ENCODE measurements at places on chromosomes 1 and 21.

DNA sequence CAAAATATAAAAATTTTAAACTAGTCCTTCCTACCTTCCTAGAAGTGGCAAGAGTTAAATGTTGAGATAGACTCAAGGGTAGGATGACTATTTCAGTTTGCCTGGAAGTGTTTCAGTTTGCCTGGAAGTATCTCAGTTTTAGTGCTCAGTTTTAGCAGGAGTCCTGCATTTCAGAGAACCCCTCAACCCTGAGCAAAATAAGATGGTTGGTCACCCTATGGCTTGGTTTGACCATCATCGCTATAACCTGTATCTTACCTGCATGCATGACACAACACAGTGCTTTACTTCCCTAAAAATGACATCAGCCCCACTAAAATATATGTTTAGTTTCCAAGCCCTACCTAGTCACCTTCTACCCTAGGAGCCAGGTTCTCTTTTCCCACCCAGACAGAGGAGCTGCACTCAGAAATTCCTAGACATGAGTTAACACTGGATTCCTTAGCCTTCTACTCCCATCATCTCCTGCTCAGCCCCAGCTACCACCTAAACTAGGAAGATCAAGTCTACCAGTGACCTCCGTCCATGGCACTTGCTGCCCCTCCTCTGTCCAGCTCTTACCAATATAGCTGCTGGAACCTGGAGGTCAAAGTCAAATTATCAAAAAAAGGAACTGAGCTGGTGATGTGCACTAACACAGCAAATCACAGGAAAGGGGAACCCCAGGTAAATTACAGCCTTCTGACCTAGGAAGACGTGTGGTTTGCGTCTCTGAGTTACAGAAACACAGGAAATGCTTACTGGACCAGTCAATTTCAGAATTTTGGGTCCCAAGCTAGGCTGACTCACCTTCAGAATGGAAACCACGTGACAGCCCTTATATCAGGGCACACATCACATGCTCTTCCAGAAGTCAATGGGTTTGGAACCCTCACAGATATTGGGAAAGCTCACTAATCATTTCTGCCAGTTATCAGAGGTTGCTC is 2.2 kb upstream of the G0S2 start:
- DNase-seq = peak; percentile 38

DNA sequence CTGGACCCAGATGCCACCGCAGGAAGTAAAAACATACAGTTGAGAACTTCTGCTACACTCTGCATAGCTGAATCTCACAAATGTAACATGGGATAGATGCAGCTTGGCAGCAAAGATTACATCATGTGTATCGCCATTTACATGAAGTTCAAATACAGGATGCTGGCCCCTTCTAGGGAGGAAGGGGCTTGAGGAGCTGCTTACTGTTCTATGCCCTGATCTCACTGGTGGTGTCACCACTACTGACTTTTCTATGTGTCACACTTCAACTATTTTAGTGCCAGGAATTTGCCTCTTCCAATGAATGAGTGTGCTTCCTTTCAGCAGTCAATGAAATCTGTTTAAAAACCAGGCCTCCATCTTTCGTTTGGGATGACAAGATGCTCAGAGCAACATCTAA is 31.1 kb downstream of the MRAP start:
- DNase-seq = peak; percentile 13

DNA sequence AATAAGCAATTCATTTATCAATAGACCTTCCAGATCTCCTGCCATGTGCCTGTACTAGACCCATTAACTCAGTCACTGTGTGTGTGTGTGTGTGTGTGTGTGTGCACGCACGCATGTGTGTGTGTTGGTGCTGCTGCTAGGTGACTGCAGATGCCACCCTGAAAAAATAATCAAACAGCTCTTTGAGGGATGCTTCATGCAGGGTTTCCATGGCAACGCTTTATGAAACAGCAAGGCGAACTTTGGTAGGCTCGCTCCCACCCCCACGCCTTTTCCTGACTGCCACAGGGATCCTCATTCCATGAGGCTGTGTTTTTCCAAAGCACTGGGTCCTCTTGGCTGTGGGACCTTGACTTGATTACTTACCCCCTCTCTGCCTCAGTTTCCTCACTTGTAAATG is 94.0 kb downstream of the HMGB4 start:
- no peak for DNase-seq

DNA sequence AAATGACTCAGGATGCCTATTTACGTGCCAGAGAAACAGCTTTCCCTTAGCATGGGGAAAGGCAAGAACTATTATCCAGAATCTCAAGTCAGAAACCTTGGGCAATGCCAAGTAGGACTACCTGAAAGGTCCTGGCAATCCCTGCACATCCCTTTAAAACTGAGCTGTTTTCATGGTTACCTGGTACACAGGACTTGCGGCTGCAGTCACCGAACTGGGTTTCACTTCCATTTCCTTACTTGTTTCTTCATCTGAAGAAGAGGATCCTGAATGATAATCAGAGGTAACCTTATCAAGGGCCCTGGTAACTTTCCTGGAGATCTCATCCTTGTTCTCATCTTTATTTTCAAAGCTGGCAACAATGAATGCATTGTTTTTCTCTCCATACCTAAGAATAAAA is 14.3 kb downstream of the BTG3 start:
- no peak for DNase-seq

DNA sequence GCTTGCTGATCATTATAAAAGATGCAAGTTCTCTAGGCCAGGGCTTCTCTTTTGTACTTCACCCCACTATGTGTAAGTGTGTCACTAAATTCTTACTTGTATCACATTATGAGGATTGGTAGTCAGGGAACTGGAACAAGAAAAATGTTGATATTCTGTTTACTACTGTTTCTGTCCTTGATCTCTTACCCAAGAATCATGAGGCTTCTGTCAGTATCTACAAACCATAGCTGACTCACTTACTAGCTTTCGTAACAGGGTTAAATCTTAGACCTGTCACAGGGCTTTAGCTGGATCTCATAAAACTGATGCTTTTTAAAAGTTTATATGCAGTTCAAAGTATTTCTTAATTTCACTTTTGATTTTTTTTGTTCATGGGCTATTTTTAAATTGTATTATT is 681.2 kb downstream of the PLPP3 start:
- peak; percentile 94 for DNase-seq

DNA sequence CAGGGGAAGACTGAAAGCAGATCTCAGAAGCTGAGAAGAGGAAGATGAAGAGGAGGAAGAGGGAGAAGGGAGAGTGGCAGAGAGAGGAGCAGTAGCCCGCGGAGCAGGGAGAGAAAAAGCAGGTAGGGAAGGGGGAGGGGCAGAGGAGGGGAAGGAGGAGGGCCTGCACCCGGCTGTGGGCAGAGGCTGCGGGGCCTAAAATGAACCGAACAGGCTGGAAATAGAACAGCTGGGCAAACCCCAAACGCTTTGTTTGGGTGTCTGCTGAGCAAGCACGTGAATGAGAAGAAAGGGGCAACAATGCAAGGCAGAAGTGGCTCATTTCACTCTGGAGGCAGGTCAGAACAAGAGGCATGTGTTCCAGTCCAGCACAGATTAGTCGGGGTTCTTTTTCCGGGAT is 33.5 kb downstream of the KCNC4 start:
- DNase-seq = no peak

- no peak for DNase-seq
Measured at GRCh38 chr1:208058267-208058666, 147.3 kb upstream of the CD34 start.

GRCh38 chr1:107739201-107739600 is 225.8 kb downstream of the VAV3 start:
- no peak for DNase-seq

GRCh38 chr1:208081972-208082371 is 162.2 kb downstream of the PLXNA2 start:
- DNase-seq = no peak

- DNase-seq = peak; percentile 57
Measured at GRCh38 chr1:100791586-100791985, 72.0 kb downstream of the VCAM1 start.

GRCh38 chr1:40945491-40945973 is 34.0 kb upstream of the CTPS1 start:
- peak; percentile 55 for DNase-seq

- no peak for DNase-seq
Measured at GRCh38 chr1:42876009-42876408, 29.6 kb downstream of the ZNF691 start.

- no peak for DNase-seq
Measured at GRCh38 chr1:40773748-40774265, 9.8 kb upstream of the KCNQ4 start.

GRCh38 chr1:86207323-86207722 is 50.8 kb upstream of the COL24A1 start:
- DNase-seq = peak; percentile 71

Measured in iris pigment epithelial cell (primary cell).